ENCODE measurements at places on chromosomes 16 and 17.

GRCh38 chr17:27666831-27667560, 36.0 kb downstream of the LGALS9 start:
- no peak for DNase-seq

GRCh38 chr17:18319604-18320256, 4.6 kb downstream of the SMCR8 start:
- no peak for DNase-seq

DNA sequence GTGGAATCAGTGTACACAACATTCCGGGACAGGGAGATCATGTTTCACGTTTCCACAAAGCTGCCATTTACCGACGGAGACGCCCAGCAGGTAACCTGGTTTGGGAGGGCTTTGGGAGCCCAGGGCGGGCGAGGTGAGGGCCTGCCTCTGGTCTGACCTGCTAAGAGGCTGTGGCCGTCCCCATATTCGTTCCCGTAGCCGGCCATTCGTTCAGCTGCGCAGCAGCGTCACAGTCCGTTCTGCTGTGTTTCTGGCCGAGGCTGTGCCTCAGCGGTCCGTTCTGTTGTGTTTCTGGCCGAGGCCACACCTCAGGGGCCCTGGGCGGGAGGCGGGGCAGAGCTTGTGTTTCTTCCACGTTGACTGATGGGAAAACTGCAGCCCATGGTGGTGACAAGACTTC, 68.0 kb downstream of the OR1D5 start:
- no peak for DNase-seq

DNA sequence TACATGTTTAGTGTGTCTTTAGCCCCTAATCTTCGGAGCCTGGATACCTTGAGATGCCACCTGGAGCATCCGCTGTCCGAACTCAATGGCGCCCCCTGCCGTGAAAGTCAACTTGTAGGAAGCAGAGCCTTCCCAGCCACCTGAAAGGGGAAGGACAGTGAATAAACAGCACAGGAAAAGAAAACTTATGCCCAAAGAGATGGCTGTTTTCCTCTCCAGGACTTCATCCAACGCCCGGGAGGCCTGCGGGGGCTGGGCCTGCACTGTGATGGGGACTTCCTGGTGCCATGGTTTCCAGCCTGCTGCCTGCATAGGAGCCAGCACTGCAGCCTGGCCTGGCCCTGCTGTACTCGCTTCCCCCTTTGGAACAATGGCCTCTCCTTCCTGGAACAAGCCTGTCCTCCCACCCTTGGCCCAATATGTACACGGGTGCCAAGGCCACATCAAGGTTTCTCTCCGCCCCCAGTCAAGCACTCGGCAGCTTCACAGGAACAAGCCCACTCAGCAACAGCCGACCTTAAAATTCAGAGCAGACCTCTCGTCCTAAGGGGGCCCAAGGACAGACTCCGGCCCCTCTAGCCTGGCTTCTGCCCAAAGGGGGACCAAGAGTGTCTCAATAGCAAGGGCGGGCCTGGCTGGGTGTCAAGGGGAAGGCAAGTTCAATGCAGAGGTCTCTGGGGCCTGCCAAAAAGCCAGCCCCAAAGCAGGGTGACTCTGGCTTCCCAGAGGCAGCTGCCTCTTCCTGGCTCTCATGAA, 4.5 kb upstream of the UNC13D start:
- peak; percentile 39 for DNase-seq

- no peak for DNase-seq
Observed at GRCh38 chr16:81936209-81937000, 74.9 kb downstream of the SDR42E1 start.

- no peak for DNase-seq
Observed at GRCh38 chr16:69769404-69769803, 7.3 kb downstream of the WWP2 start.

- DNase-seq, result peak; percentile 97
Observed at GRCh38 chr17:72618001-72618509, 474.4 kb downstream of the SLC39A11 start.

DNA sequence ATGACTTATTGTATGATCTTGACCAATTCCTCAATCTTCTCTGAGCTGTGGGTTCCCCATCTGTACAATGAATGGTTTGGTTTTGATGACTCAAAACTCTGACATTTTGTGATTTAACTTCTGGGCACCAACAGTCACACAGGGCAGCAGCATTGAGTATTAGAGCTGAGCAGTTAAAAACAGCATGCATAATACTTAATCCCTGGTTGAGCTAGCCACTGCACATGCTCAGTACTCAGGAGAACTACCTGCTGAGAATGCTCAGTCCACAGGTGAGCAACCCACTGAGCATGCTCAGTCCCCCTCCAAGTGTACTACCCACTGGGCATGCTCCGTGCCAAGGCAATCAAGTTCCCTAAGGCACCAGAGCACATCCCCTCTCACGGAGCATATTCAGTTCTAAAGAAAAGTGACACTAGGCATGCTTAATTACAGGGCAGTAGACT, 68.7 kb downstream of the AIPL1 start:
- peak; percentile 41 for DNase-seq

DNA sequence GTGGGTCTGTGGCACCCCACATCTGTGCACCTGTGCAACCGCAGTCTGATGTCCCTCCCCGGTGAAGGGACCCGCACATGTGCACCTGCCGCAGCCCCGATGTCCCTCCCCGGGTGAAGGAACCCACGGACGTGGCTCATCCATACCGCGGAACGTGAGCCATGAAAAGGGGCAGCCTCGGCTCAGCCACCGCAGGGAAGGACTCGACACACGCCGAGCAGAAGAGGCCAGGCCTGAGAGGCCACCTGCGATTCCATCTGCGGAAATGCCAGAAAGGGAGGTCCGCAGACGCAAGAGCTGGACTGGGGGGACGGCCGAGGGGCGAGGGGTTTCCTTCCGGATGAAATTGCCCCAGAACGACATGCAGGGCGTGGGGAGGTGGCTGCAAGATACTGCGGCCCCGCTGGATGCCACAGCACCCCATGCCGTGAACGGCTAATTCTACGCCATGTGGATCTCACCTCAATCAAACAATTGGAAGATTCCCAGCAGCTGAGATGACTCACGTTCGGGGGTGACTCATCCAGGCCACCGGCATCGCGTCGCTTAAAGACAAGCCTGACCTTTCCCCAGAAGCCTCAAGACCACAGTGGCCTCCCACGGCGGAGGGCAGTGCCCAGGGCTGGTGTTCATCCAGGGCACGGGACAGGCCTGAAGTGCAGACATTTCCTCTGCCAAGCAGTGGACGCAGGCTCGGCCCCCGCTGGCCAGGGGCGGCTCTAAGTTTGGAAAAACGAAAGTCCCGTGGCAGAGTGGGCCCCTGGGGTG, 21.0 kb downstream of the SOX8 start:
- peak; percentile 94 for DNase-seq

DNA sequence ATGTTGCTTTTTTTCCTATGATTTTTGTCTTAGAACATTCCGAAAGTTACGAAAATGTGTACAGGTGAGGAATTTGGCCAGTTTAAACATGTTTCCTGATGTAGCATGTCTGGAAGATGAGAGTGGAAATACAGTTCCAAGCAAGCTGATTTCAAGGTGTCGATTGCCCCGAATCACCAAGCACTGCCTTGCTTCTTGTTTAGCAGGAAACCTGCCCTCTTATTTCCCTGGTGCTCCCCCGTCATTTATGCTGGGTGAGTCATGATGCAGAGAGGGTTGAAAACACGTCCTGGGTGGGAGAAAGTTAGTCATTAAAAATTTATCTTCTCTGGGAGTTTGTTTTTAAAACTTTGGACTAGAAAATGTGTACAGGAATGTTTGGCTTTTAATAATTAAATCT, 608.6 kb upstream of the EEF2KMT start:
- DNase-seq, result peak; percentile 5

GRCh38 chr16:54409982-54410381, 123.4 kb upstream of the IRX3 start:
- DNase-seq, result no peak

DNA sequence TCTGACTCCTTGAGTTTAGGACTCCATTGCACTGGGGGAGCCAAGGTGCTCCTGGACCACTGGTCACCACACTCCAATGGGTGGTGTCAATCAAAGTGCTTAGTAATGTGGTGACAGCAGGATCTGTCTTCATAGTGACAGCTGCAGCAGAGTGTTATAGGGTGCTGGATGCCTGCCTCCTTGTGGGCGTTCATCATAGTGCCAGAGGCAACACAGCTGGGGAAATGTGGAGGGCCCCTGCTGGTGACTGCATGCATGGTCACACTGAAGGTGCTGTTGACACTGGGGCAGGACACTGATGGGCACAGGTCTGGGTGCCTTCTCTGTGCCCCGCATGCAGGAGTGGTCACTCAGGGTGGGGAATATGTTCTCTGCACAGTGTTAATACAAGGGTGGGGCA, 177.5 kb upstream of the CDH8 start:
- DNase-seq, result no peak

DNA sequence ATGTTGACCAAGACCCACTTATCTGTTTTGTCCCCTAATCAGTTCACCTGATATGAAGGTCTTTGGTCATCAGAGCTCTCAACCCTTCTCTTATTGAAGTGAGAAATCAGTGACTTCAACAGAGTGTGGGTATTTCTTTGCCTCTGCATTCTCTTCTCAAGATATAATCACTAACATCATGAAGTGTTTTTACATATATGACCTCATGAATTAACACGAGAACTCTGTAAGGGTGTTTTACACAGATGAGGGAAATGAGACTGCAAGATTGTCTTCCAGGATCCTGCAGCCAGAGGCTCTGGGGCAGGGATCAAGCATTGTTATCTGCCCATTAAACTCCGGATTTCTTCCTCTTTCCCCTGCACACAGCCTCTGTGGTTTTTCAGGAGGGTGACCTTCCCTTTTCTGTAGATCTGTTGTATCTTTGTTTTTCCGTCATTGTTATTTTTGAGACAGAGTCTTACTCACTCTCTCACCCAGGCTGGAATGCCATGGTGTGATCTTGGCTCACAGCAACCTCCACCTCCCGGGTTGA, 22.7 kb downstream of the LCMT1 start:
- peak; percentile 42 for DNase-seq

- no peak for DNase-seq
Observed at GRCh38 chr17:57350266-57350665, 93.9 kb downstream of the MSI2 start.

DNA sequence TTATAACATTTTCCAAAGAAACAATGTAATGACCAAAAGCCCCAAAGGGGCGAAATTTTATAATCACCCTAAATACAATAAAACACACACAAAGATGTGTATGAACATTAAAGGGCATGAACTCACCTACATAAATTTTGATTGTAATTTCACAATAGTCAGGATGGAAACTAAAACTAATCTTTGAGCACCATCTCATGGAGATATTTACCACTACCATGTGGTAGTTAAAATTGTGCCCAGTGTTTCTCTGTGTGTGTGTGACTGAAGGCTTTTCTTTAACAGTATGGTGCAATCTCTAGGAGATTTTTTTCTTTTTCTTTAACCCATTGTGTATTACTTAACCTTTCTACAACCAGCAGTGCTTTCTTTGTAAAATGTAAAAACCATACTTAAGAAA, 19.7 kb upstream of the MEIOC start:
- peak; percentile 11 for DNase-seq

- DNase-seq, result no peak
Observed at GRCh38 chr17:63163158-63163520, 197.1 kb downstream of the TANC2 start.

DNA sequence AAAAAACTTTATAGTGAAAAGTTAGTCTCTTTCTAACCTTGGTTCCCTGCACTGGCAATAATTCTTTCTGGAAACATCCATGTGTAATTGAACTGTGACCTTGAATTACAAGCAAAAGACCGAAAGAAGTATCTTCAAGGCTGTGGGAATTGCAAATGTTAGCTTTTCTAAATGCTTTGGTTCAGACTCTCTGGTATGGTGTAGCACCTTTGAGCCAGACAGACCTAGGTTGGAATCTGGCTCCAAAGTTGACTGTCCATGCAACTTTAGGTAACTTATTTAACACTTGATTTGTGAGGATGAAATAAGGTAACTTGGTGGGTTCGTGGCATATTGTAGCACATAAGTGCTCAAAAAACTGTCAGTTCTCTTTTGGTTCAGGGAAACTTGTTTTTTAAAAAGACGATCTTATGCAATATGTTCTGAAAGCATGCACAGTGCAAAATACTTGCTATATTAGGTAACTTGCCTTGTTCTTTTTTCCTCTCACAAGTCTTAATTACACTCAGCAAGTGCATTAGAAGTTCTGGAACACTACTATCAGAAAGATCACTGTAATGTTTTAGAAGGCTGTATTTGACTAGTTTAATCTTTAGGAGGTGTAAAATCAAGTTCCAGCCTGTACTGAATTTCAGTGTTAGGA, 46.3 kb downstream of the TANGO6 start:
- no peak for DNase-seq

DNA sequence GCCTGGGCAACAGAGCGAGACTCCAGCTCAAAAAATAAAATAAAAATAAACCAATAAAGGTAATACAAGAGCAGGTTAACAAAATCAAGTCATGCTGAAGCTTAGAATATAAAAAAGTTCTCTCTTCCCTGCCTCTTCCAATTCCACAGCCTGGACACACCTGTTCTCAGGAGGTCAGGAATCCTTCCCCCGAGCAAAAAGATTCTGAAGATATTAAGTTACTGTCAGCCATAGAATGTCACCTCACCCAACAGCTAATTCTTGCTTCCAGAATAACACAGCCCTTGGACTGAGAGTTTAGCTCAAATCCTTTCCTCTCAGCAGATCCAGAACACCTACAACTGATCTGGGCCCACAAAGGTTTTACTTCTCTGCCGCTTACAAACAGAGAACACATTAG, 27.1 kb downstream of the SLC39A11 start:
- DNase-seq, result no peak

DNA sequence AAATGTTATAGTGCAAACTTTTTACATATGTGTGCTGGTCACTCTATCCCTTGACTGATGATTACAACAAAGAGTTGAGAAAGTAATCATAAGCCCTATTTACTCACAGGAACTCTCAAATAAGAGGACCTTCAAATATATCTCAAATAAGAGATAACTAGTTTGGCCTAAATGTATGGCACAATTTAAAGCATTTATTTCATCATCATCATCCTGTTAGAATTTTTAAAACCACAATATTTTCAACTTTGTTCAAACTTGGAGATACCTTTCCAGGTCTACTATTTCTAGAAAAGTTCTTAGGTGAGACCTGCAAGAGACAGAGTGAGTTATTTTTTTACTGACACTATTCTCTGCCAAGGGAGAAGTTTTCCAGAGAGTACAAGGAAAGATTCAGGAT, 5.5 kb downstream of the CPPED1 start:
- no peak for DNase-seq

GRCh38 chr16:74169066-74169465, 127.5 kb upstream of the PSMD7 start:
- DNase-seq, result no peak

Measured in Caki2 (cell line).